NK-92 treated with Interleukin-12 subunit alpha and Interleukin-12 subunit beta, amount 100 ng/mL, for 24 hours (cell line): ENCODE measurements at places on chromosomes 3 and 15.
A peak's percentile ranks its signal among the peaks of the same experiment; 100 is the strongest.

GRCh38 chr3:141058996-141059395, 7.8 kb downstream of the SPSB4 start:
- DNase-seq = no peak

GRCh38 chr3:191123231-191123630, 75.8 kb upstream of the OSTN start:
- no peak for DNase-seq

- DNase-seq = peak; percentile 69
Observed at GRCh38 chr15:83207009-83207659, 489 bp downstream of the HDGFL3 start.

DNA sequence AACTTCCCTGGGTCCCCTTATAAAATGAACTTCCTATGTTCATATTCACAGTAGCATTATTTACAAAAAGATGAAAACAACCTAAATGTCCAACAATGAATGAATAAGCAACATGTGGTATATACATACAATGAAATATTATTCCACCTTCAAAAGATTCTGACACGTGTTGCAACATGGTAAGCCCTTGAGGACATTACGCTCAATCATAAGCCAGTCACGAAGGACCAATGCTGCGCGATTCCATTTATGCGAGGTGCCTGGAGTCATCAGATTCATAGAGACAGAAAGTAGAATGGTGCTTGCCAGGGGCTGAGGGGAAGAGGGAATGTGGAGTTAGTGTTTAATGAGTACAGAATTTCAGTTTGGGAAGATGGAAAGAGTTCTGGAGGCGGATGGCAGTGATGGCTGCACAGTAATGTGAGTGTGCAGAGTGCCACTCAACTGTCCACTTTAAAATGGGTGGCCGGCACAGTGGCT, 88.8 kb upstream of the ALDH1A3 start:
- no peak for DNase-seq

DNA sequence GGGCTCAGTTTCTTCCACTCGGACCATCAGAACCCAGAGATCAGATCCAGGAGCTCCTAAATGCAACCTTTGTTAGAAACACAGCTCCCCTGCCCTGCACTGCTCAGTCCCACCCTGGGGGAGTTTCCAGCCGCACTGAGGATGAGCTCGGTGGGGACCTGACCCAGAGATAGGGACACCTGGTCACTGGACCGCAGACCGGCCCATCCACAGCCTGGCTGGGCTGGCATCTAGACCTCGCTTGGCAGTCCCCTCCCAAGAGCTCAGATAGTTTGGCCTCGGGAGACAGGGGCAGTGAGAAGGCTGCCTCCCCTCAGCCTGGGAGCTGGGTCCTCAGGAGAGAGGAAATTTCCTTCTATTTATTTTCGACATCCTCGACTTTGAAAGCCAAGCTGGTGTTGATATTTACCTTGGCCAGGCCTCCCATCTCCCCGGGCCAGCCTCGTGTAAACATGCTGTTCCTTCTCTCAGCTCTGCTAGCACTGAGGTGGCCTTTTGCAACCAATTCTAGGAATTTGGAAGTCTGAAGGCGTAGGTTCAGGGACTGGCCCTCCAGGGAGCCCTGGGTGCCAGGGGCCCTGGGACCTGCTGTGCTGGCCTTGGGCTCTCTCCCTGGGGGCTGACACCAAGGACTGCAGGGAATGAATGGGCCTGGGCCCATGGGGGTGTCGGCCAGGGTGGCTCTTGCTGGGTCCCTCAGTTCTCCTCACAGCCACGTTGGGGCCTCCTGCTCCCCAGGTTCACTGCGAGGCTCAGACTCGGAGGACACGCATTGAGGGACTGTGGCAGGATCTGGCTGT, 90.1 kb downstream of the VGLL4 start:
- DNase-seq = no peak

GRCh38 chr3:144229330-144229729, 257.7 kb downstream of the DIPK2A start:
- no peak for DNase-seq

- no peak for DNase-seq
Observed at GRCh38 chr15:37638116-37638515, 296.3 kb upstream of the TMCO5A start.

DNA sequence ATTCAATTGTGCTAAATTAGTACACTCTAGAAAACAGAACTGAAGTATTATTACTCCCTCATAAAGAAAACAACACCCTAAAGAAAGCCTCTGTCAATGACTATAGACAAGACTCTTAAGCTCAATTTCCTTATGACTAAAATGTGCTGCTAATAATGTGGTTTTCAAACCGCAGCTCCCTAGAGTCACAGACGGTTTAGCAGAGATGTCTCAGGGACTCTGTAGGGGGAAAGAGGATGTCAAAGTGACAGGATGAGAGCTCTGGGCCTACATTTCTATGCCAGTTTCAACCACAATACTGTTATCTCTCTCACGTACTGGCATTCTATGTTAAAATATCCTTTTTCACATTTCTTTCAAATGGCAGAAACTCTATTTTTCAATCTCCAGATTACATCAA, 37.6 kb upstream of the WDR49 start:
- no peak for DNase-seq

DNA sequence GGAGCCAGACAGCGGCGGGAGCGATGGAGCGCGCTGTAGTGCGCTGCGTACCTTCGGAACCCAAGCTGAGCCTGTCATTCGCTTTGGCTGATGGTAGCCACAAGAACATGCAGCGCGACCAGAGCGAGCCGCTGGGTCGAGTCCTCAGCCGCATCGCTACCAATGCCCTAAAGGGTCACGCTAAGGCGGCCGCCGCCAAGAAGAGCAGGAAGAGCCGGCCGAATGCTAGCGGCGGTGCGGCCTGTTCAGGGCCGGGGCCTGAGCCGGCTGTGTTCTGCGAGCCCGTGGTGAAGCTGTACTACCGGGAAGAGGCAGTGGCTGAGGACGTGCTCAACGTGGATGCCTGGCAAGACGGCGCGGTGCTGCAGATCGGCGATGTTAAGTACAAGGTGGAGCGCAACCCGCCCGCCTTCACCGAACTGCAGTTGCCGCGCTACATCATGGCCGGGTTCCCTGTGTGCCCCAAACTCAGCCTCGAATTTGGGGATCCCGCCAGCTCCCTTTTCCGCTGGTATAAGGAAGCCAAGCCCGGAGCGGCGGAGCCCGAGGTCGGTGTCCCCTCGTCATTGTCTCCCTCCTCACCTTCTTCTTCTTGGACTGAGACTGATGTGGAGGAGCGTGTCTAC, 498 bp downstream of the PDE12 start:
- peak; percentile 34 for DNase-seq

DNA sequence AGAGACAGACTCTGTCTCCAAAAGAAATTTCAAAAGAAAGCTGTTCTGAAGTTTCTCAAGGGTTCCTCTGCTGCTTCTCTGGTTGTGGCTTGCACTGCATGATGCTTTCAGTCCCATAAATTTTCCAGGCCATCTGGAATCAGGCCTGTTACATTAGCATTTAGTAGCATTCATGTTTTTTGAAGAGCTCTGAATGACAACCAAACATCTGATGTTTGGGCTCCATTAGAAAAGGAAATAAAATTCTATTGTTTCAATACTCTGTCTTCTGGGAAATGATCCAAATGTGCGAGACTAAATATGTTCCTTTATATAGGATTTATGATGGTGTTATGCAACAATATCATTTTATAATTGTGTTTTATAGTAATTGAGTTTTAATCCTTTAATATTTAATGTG, 455.8 kb downstream of the GABRG3 start:
- no peak for DNase-seq

GRCh38 chr3:112667599-112667998, 26.7 kb upstream of the CCDC80 start:
- DNase-seq = no peak

GRCh38 chr3:155743606-155744005, 1.3 kb downstream of the PLCH1 start:
- no peak for DNase-seq
